ENCODE measurements at places on chromosomes 7 and 10.
A peak's percentile ranks its signal among the peaks of the same experiment; 100 is the strongest.

DNA sequence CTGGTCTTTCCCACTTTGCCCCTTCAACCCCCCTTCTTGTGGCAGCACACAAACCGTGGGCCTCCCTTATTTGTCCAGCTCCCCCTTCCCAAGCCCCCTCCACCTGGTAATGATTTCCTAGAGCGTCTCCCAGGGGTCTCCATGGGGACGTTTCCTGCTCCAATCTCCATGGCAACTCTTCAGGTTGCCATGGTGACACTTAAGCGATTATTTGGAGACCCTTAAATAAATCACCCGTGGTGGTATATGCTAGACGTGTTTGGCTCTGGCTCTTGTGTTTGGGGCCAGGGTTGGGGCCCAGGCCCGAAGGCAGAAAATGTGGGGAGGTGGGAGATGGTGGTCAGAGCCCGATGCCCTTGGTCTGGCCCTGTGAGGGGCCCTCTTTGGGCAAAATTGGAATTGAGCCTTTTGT is 41.1 kb upstream of the DLG5 start:
- no peak for DNase-seq

- no peak for DNase-seq
Observed at GRCh38 chr7:154837087-154837486, 165.8 kb downstream of the PAXIP1 start.

- DNase-seq: no peak
Observed at GRCh38 chr10:13969792-13970140, 361.0 kb downstream of the FRMD4A start.

GRCh38 chr7:6179620-6180343 is 92.6 kb downstream of the CYTH3 start:
- no peak for DNase-seq

GRCh38 chr7:155951554-155952158 is 139.4 kb upstream of the SHH start:
- DNase-seq: no peak

GRCh38 chr7:150939052-150939451 is 39.1 kb downstream of the KCNH2 start:
- no peak for DNase-seq

- DNase-seq: no peak
Observed at GRCh38 chr10:114045136-114046086, 1.7 kb downstream of the ADRB1 start.

DNA sequence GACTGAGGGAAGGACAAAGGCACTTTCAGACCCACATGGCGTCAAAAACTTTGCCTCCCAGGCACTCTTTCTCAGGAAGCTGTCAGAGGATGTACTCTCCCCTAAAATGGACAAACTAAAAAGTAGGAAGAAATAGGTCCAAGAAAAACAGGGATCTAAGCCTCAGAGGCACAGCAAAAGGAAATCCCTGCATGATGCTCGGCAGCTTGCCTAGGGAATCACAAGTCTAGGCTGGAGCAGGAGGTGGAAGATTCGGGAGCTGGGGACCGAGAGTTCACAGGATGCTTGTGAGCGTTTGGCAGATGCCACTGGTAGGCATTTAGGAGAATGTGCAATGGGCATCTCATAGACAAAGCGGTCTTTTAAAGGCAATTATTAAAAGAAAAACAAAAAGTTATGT is 60.8 kb downstream of the ATXN7L1 start:
- DNase-seq: no peak

DNA sequence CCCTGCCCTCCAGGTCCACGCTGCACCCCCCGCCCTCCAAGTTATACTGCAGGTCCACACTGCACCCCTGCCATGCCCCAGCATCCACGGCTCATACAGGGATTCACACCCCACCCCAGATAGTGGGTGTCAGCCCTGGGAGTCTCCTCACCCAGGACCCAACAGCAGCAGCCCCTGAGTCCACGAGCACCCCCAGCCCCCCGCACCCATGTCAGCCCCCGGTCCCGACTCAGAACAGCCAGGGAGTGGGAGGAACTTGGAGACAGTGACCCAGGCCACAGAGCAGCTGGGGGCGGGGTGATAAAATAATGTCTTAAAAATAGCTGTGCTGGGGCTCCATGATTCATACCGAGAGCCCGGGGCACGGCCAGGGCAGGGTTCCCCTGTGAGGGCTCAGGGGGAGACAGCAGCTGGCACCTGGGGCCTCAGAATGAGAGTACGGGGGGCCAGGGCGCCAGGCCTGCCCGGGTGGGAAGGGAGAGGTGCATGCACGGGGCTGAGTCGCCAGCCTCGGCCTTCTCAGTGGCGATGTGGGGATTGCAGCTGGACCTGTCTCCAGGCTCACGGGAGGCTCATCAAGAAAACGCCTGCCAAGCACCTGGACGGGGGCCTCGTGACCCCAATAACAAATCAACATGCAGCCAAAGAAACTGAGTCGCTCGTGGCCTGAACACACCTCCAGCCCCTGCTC is 29.8 kb downstream of the ADAP1 start:
- peak; percentile 54 for DNase-seq

GRCh38 chr10:53899463-53900160 is 901.4 kb downstream of the PCDH15 start:
- no peak for DNase-seq

GRCh38 chr10:101301111-101301731 is 52.7 kb upstream of the BTRC start:
- no peak for DNase-seq

DNA sequence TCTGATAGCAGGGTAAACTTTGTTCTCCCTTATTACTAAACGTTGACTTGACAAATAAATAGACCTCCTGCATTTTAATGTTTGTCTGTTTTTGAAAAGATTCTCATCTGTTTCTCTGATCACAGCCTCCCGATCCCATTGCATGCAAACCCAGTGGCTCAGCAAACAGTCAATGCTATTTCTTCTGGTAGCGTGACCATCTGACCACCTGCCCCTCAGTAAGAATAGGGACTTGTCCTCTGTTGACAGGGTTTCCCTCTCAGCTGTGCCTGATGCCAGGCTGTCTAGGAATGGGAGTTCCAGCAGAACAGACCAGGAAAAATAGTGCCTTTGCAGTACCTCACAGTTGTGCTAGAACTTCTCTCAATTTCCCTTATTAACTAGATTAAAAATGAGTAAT is 40.7 kb upstream of the EBLN1 start:
- no peak for DNase-seq

DNA sequence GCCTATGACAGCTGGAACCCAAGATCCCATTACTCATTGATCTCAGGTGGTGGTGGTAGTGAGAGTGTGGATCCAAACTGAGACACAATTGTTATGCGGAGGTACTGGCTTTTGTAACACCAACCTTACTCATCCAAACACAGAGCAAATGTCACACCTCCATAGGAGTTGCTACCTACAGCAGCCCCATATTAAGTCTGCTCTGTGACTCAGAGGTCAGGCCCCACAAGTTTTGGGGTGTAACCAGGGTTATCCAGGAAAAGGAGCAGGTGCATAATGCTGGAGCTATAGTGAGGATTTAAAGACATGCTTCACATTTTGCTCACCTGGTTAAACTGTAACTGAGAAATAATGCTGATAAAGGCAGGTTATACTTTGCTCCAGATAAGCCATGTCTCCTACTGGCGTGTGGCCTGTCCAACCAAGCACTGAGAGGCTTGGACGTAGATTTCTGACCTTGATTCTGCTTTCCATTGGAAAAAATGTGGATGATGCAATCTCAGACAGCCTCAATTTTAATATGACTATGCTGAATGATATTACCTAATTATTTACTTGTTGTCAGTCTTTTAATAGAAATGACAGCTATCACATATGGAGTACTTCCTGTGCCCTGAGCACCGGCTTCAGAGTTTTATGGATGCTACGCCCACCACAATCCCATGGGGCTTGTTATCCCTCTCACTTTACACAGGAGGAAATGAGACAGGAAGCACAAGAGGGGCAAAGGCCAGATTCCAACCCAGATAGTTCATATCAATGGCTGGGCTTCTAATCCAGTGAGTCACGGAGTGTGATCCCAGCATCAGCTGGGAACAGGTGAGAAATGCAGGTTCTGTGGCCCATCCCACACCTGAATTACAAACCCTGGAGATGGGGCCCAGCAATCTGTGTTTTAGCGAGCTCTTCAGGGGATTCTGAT is 181.3 kb downstream of the CHN2 start:
- no peak for DNase-seq

- no peak for DNase-seq
Observed at GRCh38 chr10:122264436-122264835, 6.7 kb upstream of the BTBD16 start.

GRCh38 chr10:93384006-93384405 is 98.1 kb downstream of the MYOF start:
- DNase-seq: no peak
